Activated CD4-positive, alpha-beta T cell treated with anti-CD3 and anti-CD28 coated beads, Interleukin-2, amount 50 U/mL, for 1 hour (primary cell): ENCODE measurements at places on chromosomes 2 and 18.

DNA sequence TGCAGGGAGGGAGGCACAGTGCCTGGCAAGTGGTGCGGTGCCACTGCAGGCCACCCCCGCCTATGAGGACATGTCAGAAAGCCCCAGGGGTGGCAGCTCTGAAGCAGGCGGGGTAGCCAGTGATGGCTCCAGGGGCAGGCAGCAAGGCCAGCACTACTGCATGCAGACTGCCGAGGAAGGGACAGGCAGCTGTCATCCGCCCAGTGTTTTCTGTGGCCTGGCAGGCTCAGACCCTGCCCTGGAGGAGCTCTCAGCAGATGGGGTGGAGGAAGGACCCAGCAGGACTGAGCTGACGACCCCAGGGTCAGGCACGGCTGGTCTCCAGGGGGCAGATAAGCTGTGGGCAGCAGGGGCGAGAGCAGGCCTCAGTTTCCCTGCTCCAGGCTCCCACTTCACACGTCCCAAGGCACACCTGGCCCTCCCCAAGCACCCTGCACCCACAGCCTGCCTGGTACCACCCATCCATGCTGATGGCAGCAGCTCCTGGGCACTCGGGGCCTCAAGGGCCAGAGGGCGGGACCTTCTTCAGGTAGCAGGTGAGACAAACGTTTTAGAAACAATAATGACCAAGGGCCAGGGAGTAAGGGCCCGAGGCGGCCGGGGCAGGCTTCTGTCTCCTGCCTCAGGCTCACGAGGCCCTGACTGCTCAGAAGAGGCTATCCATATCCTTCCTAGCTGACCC lies 48.5 kb downstream of the HS6ST1 start:
- no peak for DNase-seq

- no peak for DNase-seq
These were observed 3.3 kb downstream of the TAF1B start for GRCh38 chr2:9846554-9846953.

GRCh38 chr18:77566604-77567003 lies 317.0 kb downstream of the GALR1 start:
- DNase-seq, result no peak

- no peak for DNase-seq
These were observed 50.5 kb downstream of the BABAM2 start for GRCh38 chr2:27940982-27941381.

DNA sequence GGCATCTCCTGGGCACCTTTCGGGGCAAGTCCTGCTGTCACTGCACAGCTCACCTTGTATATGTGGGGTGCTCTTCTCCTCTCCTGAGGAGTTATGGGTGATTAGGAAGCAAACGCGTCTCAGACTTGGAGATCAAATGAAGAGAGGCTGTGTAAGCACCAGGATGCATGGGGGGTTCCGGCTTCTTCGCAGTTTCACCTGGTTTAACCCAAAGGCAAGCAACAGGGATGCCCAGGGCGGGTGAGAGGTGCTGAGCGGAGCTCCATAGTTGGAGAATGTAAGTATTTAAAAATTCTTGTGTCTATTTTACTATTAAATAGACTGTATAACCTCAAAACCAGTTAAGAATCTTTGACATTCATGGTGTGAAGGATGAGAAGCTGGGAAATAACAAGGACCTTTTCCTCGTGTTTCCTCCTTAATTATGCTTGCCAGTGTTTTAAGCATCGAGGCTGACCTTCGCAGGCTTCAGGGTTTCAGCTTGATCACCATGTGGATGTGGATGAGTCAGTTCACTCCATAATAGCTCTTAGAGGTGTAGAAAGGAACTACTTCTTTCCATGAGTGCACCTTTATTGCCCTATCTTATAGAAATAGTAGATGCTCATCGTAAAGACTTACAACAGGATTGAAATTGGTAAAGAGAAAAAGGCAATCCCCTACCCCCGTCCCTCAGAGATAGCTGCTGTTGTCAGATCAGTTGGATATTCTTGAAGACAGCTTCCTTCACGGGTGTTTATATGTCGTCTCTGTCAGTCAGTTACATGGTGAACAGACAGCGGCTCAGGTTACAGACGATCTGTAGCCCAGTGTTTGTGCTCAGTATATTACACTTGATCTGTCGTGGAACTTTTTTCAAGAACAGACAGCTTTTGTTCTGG lies 201.1 kb downstream of the AGAP1 start:
- DNase-seq, result no peak

DNA sequence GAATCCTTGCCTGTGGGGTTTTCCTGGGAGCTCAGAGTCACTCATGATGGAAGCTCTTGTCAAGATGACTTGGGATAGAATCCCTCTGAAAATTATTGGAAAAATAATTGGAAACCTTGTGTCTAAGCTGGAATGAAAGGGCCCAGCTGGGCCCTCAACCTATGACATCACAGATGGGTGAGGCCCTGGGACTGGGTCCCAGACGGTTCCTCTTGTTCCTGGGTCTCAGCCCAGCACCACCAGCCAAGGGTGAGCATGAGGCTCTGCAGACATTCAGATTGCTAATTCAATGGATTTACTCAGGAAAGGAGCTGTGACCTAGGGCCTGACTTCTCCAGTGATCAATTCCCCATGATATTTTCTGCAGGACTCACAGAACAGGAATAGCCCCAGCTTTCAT lies 188.3 kb upstream of the MYT1L start:
- DNase-seq, result no peak

DNA sequence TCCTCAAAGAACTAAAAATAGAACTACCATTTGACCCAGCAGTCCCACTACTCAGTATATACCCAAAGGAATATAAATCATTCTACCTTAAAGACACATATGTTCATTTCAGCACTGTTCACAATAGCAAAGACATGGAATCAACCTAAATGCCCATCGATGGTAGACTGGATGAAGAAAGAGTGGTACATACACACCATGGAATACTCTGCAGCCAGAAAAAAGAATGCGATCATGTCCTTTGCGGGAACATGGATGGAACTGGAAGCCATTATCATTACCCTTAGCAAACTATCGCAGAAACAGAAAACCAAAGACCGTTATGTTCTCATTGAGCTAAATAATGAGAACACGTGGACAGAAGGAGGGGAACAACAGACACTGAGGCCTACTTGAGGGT lies 44.5 kb downstream of the TWSG1 start:
- DNase-seq, result no peak

- peak; percentile 32 for DNase-seq
These were observed 201.8 kb downstream of the ZFP36L2 start for GRCh38 chr2:43024515-43025011.

GRCh38 chr2:30239308-30239985 lies 8.1 kb downstream of the LBH start:
- peak; percentile 71 for DNase-seq

GRCh38 chr18:12246849-12247808 lies 7.0 kb upstream of the CIDEA start:
- no peak for DNase-seq

- no peak for DNase-seq
These were observed 97.9 kb downstream of the BAZ2B start for GRCh38 chr2:159518321-159519005.

- DNase-seq, result no peak
These were observed 106.4 kb upstream of the HNMT start for GRCh38 chr2:137857881-137858280.

GRCh38 chr18:21682371-21683051 lies 22.1 kb downstream of the ABHD3 start:
- no peak for DNase-seq

DNA sequence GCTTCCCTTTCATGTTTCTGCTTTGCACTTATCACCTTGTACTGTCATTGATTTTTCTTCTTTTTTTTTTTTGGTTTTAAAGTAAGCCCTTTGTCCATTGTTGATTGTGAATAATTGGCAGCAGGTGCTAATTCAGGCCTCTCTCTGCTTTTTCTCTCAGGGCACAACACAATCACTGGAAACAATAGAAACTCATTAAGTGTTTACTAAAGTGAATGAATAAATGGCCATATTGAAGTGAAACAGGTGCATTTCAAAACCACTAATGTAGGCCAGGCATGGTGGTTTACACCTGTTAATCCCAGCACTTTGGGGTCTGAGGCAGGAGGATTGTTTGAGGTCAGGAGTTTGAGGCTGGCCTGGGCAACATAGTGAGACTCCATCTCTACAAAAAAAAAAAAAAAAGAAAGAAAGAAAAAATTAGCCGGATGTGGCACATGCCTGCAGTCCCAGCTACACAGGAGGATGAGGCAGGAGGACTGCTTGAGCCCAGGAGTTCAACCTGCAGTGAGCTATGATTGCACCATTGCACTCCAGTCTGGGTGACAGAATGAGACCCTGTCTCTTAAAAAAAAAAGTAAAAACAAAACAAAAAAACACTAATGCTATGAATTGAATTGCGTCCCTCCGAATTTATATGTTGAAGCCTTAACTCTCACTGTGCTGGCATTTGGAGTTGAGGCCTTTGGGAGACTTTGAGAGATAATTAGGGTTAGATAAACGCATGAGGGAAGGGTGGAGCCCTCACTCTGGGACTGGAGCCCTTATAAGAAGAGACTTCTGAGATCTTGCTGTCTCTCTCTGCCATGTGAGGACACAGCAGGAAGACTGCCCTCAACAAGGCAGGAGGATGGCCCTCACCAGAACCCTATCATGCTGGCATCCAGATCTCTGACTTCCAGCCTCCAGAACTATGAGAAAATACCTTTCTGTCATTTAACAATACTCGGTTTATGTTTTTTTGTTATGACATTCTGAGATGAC lies 19.9 kb downstream of the SLC38A11 start:
- DNase-seq, result no peak

- no peak for DNase-seq
These were observed 261.5 kb upstream of the TANK start for GRCh38 chr2:160898581-160899307.

- DNase-seq, result no peak
These were observed 113.6 kb upstream of the FAM98A start for GRCh38 chr2:33712674-33713073.

DNA sequence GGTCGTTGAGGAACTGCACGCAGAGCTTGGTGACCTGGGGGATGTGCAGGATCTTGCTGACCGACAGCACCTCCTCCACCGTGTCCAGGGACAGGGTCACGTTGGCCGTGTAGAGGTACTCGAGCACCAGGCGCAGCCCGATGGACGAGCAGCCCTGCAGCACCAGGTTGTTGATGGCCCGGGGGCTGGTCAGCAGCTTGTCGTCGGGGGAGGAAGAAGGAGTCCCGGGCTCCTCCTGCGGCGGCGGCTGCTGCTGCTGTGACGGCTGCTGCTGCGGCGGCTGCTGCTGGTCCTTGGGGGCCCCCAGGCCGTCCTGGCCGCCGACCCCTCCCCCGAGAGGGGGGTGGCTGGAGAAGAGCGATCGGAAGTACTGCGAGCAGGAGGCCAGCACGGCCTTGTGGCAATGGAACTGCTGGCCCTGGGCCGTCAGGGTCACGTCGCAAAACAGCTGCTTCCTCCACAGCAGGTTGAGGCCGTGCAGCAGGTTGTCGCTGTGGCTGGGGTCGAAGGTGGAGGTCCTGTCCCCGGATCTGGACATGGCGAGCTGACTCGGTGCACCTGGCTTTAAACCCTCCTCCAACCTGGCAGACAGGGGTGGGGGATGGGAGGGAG lies 2.7 kb downstream of the KLHL14 start:
- DNase-seq, result no peak

GRCh38 chr2:46335391-46336282 lies 38.4 kb downstream of the EPAS1 start:
- no peak for DNase-seq

DNA sequence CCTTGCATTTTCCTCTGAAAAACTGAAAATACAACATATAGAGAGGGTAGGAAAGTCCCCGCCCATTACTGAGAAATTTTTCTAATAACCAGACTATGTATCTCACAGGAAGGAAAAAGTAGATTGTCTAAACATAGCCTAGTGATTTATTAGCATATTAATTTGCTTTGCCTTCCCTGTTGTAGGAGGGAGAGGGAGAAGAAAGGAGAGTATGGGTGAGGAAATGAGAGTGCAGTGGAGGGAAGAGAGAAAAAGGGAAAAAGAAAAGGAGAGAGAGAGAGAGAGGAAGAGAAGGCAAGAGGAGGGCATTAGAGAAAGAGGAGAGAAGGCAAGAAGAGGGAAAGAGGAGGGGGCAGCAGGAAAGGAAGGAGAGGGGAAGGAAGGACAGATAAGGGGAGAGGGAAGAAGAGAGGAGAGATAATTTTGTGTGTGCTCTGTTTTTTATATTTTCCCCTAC lies 3.6 kb upstream of the KYNU start:
- DNase-seq, result no peak

- DNase-seq, result no peak
These were observed 185.1 kb downstream of the NEDD4L start for GRCh38 chr18:58229162-58229561.

- DNase-seq, result no peak
These were observed 104.1 kb downstream of the ALK start for GRCh38 chr2:29817299-29817698.

- DNase-seq, result no peak
These were observed 28.8 kb downstream of the LIPG start for GRCh38 chr18:49590608-49591007.

- DNase-seq, result no peak
These were observed 1146.9 kb upstream of the NRXN1 start for GRCh38 chr2:52178845-52179244.

GRCh38 chr18:11407940-11408339 lies 201.5 kb upstream of the SLC35G4 start:
- DNase-seq, result no peak

GRCh38 chr2:118854507-118855345 lies 7.3 kb upstream of the EN1 start:
- no peak for DNase-seq

GRCh38 chr2:171025214-171025613 lies 96.2 kb downstream of the GORASP2 start:
- no peak for DNase-seq
